T-helper 17 cell (primary cell): ENCODE measurements at places on chromosomes 5 and 9.

DNA sequence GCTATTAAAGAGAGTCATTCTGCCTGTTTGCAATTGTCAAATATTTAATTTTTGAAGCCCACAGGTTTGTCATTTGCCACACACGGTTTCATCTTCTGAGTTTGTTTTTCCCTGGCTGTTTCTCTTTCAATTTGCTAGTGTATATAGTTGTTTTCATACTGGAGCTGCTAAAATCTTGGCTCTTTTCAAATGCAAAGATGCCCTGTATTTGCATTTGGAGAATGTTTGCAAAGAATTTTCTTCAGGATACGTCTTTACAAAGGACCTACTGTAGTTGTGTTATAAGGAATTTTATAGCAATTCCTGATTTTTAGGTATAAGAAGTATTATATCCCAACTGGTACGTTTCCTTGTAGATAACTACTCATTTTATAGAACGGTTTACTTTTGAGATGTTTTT, 48.0 kb downstream of the IZUMO3 start:
- no peaks in the 10 kb centered on the region for H3K36me3 ChIP-seq
- H3K4me1 ChIP-seq: no peaks in the 10 kb centered on the region
- no peak for DNase-seq
- H3K4me3 ChIP-seq: no peak overlapping the region

GRCh38 chr5:34817558-34818351, 21.2 kb upstream of the TTC23L start:
- H3K27ac ChIP-seq: no peak overlapping the region
- H3K27me3 ChIP-seq: no peaks in the 10 kb centered on the region
- H3K4me3 ChIP-seq: no peak overlapping the region
- H3K4me1 ChIP-seq: no peaks in the 10 kb centered on the region
- DNase-seq: no peak

DNA sequence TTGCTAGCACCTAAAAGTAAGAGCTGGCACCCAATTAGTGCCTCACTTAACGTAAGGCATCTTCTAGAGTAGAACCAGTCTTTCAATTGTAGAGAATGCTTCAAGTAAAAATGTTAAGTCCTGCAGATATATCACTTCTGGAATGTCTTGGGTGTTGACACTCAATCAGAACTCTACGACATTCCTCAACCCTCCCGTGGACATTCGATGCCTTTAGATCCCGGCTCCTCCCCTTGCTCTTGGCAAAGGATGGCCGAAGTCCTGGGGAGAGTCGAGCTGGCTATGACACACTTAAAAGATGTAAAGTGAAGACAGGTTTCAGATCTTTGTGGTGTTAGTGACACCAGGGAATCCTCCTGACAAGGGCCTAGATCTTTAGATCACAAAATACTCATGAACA, 87.5 kb upstream of the ERCC6L2 start:
- H3K27me3 ChIP-seq: peaks cover 7% of the 10 kb centered on the region
- H3K4me1 ChIP-seq: no peaks in the 10 kb centered on the region
- no peaks in the 10 kb centered on the region for H3K36me3 ChIP-seq
- no peak overlapping the region for H3K4me3 ChIP-seq

DNA sequence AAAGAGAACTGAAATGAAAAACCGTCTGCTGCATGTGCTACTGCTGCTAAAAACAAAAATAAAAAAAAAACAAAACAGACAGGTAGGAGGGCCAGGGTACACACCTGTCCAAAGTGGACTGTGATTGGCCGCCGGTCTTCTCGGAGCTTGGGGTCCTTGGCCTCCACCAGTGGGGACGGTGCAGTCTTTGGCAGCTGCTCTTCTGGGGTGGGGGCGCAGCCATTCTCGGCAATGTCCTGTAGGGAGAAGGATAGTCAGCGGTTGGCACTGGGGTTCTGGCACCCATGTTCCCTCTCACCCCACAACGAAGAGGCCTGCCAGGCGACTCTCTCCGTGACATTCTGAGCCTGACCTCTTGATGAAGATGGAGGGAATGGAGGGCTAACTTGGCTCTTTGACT, 84.3 kb downstream of the CRB2 start:
- no peak for DNase-seq
- H3K4me3 ChIP-seq: no peak overlapping the region
- H3K27ac ChIP-seq: no peak overlapping the region
- H3K4me1 ChIP-seq: peaks cover 3% of the 10 kb centered on the region
- H3K36me3 ChIP-seq: peaks cover 9% of the 10 kb centered on the region

DNA sequence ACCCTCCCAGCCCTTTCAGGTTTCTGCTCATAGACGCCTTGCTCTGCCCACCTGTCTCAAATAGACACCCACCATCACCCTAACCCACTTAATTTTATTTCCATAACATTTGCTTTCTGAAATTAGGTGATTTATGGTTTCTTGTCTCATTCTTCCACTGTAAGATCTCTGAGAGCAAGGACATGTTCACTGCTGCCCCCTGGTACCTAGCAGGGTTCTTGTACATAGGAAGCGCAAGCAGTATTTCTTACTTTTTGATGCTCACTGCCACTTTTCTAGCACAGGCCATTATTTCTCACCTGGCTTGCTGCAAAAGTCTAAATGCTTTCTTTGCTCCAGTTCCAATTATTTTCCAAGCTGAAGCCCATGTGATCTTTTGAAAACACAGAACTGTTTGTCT, 16.8 kb downstream of the C9orf57 start:
- H3K27ac ChIP-seq: no peak overlapping the region
- H3K4me1 ChIP-seq: peaks cover 11% of the 10 kb centered on the region
- H3K27me3 ChIP-seq: peaks cover 83% of the 10 kb centered on the region
- H3K4me3 ChIP-seq: no peak overlapping the region
- DNase-seq: no peak

- peaks cover 3% of the 10 kb centered on the region for H3K4me1 ChIP-seq
- peaks cover 38% of the 10 kb centered on the region for H3K27me3 ChIP-seq
- no peak for DNase-seq
- H3K4me3 ChIP-seq: no peak overlapping the region
Observed at GRCh38 chr9:19479874-19480273, 71.1 kb downstream of the ACER2 start.

GRCh38 chr5:68519143-68519542, 303.6 kb downstream of the PIK3R1 start:
- DNase-seq: no peak
- no peak overlapping the region for H3K27ac ChIP-seq
- H3K36me3 ChIP-seq: peaks cover 2% of the 10 kb centered on the region
- H3K4me1 ChIP-seq: peaks cover 7% of the 10 kb centered on the region
- no peak overlapping the region for H3K4me3 ChIP-seq
- H3K27me3 ChIP-seq: no peaks in the 10 kb centered on the region

DNA sequence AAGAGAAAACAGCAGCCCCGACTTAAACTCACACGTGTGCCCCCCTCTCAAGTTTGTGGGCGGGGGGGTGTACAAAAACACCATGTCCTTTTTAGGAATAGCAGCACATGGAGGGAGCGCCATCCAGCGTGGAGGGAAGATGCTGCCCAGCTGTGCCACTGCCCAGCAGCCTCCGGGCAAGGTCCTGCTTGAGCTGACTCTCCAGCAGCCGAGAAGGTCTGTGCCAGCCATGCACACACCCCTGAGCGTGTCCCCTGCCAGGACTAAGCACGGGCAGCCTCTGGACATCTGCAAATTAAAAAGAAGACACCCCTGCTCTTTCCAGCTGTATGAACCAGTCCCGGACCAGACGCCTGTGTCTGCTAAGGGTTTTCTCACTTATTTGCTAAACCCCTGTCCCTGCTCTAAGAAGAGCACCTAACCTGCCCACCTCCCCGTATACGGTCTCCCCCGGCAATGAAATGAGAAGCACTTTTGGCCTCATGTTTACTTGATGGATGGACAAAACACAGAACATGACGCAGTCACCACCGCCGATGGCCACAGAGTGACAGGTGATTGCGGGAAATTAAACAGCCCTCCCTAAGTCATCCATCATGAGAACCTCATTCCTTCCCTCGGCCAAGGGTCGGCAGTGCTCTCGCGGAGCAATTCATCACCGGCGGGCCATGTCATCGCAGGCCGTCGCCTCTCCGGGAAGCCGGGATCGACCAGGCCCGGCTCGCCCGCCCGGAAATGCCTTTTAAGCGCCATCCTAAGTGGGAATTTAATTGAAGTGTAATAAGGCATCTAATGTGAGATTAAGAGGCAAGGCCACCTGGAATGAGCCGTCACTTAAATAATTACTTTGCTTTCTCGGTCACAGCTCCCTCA, 96.9 kb downstream of the OLFM1 start:
- no peaks in the 10 kb centered on the region for H3K4me1 ChIP-seq
- H3K4me3 ChIP-seq: no peak overlapping the region
- no peak for DNase-seq
- H3K27ac ChIP-seq: no peak overlapping the region
- peaks cover 24% of the 10 kb centered on the region for H3K27me3 ChIP-seq

- peak overlapping the region; percentile 99 for H3K27ac ChIP-seq
- H3K4me3 ChIP-seq: peak overlapping the region; percentile 91
- H3K36me3 ChIP-seq: peaks cover 11% of the 10 kb centered on the region
- no peaks in the 10 kb centered on the region for H3K27me3 ChIP-seq
- peaks cover 69% of the 10 kb centered on the region for H3K4me1 ChIP-seq
Observed at GRCh38 chr9:97907046-97907445, 15.3 kb downstream of the TRMO start.

- DNase-seq: no peak
- H3K27me3 ChIP-seq: no peaks in the 10 kb centered on the region
- H3K4me1 ChIP-seq: no peaks in the 10 kb centered on the region
- peaks cover 8% of the 10 kb centered on the region for H3K36me3 ChIP-seq
Observed at GRCh38 chr5:64794053-64794770, 25.5 kb downstream of the CWC27 start.

DNA sequence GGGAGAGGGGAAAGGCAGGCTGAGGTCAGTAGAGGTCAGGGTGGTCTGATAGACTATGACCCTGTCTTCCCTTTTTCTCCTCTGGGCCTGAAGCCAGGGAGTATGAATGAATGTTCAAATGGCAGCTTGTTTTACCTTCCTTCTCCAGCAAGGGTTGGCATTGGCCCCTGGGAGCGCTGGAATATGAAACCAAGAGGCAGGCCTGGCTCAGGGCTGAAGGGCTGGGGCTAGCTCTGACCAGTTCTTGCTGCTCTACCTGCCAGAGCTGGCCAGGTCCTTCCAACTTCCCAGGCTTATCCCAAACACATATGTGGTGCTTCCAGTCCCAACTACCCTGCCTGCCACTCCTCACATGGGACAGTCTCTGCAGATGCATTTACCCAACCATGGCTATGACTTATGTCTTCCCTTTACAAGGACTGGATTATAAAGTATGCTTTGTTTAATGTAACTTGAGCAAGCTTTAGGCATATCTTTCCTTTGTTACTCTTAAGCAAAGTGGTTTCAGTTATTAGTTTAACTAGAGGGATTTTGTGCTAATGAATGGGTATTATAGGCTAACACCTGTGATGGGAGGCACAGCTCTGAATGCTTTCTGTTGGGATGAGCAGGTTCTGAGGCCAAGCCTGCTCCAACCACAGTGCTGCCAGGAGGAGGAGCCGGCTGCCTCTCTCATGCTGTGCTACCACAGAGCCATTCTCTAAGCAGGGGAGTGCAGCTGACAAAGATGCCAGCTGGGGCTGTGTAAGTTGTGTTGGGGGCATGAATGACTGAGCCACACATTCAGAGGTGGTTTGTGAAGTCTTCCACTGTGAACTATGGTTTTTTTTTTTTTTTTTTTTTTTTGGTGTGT, 6.1 kb downstream of the CCNI2 start:
- no peak for DNase-seq
- no peak overlapping the region for H3K4me3 ChIP-seq
- no peaks in the 10 kb centered on the region for H3K27me3 ChIP-seq
- peak overlapping the region; percentile 89 for H3K27ac ChIP-seq
